ENCODE measurements at places on chromosomes 1 and 21.

GRCh38 chr21:33266050-33266788, at the start of gene IL10RB:
Gene IL10RB, plus strand, starts transcription at chr21:33266367. Its CDS starts 99 bp downstream, at chr21:33266466.
- DNase-seq = peak; percentile 39

GRCh38 chr1:229427572-229427971, 6.3 kb downstream of the ACTA1 start:
- DNase-seq = no peak

DNA sequence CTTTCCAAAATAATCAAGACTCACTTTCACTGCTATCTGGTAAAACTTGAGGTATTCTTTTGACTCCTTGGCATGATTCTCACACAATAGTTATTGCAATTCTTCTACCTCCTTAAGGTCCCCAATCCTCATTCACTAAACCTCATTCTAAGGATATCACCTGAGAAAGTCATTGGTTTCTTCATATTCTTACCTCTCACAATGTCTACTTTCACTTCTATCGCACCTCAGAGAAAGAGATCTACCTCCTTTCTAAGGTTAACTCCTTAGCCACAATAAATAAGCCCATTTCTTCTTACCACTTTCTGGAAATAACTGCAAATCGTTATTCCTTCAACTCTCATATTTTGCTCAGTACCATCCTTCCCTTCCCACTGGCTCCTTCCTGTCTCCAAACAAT, 18.7 kb downstream of the HNRNPR start:
- no peak for DNase-seq

GRCh38 chr1:167912294-167912693, 1.6 kb downstream of the ADCY10 start:
- no peak for DNase-seq

DNA sequence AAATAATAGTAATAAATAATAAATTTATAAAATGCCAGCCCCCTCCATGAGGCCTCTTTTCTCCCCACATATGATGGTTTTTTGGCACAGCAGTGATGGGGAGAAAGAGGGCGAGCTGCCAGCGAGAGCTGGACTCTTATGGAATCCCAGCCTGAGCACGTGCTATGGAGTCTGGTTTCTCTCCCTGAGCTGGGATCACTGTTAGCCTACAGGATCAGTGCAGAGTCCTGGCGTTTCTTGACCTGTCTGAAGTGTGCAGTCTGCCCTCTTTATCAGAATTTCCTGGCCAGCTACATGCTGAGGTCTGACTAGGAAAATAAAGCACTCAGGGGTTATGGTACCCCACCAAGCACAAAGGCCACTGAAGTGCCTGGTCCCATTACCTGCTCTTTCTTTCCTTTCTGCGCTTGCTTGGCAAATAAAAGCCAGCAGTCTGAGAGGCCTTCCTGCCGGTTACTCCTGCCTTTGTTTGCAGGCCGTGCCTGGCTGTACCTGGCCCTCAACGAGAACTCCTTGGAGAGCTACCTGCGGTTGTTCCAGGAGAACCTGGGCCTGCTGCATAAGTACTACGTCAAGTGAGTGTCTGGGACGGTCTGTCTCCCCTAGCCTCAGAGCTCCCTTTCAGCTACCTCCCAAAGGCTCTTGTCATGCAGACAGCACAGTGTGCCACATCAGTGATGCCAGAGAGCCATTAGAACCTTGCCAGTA, 18.5 kb upstream of the SLC25A34 start:
- no peak for DNase-seq

GRCh38 chr1:116704278-116704677, 36.7 kb upstream of the IGSF3 start:
- no peak for DNase-seq

DNA sequence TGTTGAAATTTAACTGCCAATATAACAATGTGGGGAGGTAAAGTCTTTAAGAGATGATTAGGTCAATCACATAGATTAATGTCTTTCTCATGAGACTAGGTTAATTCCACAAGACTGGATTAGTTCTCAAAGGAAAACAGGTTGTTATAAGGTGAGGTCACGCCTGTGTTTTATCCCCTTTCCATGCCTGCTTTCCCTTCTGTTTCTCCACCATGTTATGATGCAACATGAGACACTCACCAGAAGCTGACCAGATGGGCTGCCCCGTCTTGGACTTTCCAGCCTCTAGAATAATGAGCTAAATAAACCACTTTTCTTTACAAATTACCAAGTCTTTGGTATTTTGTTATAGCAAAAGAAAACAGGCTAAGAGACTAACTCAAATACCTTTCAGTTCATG, 70.8 kb downstream of the DDAH1 start:
- DNase-seq = no peak

- no peak for DNase-seq
Measured at GRCh38 chr1:88740784-88741183, 56.7 kb downstream of the PKN2 start.

All from fibroblast of skin of right quadriceps (primary cell).